ENCODE measurements at places on chromosomes 16 and 17. TPM values are rescaled to one million over a fixed set of nuclear protein-coding genes. Genes with fewer than 3 reads are reported as not detected.

DNA sequence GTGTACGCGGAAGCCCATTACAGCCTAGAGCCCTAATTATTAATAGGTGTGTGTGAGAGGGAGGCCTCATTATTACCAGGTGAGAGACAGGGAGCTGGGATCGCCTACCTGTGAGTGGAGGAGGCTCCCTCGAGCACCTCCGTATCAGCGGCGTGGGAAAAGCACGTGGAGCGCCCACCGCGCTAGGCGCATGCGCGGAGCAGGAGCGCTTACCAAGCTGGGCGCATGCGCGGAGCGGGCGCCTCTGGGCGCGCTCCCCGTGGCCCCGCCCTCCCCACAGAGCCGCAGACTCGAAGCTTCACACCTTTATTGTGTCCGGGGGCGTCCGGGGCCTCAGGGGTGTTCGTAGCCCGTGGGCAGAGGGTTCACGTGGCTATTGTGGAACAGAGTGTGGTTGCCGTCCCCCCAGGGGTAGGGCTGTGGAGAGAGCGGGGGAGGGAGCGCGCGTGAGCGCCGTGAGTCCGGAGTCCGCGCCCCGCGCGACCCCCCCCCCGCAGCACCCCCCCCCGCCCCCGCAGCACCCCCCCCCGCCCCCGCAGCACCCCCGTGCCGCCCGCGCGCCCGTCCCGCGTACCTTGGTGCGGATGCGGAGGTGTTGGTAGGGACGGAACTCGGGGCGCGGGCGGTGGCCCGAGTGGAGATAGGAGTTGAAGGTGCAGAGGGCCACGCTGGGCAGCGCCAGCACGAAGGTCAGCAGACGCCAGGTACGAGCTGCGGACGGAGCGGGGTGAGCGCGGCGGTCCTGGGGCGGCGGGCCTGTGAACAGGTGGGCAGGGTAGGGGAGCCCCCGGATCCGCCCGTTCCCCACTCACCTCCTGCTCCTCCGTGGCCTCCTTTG lies 500 bp downstream of the COX6A2 start:
- DNase-seq = peak; percentile 79

DNA sequence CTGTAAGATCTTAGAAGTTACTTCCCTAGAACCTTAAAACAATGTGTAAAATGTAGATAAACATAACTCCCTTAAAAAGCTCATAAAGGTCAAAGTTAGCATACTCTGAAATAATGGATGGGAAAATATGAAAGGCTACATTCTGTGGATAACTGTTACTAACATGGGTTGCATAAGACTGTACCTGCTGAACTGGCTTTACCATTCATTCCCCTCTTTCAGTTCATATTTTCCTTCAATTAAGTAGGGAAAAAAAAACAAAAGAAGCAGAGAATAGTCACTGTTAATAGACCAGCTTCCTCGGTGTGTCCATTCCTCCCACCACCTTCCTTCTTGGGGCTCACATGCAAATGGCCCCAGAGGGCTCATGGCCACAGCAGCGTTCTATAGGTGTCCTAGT lies 7.5 kb upstream of the MEIOB start:
- no peak for DNase-seq

The ZP2 gene
- not detected for total RNA-seq

DNA sequence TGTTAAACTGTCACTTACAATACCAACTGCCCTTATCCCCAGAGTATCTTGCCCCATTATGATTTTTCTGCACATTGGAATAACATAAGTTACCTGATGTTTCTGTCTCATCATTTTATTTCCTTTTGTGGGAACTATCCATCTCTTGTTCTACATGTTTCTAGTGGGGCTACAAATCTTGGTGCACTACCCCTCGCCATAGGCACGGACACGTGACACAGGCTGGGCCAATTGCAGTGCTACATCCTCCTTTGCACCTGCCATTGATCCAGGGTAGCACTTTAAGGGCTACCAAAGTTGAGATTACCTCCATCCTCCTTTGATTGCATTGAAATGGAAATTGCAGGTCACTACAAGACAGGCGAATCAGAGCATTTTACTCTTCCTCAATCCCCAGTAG lies 14.2 kb upstream of the SYT17 start:
- DNase-seq = no peak

DNA sequence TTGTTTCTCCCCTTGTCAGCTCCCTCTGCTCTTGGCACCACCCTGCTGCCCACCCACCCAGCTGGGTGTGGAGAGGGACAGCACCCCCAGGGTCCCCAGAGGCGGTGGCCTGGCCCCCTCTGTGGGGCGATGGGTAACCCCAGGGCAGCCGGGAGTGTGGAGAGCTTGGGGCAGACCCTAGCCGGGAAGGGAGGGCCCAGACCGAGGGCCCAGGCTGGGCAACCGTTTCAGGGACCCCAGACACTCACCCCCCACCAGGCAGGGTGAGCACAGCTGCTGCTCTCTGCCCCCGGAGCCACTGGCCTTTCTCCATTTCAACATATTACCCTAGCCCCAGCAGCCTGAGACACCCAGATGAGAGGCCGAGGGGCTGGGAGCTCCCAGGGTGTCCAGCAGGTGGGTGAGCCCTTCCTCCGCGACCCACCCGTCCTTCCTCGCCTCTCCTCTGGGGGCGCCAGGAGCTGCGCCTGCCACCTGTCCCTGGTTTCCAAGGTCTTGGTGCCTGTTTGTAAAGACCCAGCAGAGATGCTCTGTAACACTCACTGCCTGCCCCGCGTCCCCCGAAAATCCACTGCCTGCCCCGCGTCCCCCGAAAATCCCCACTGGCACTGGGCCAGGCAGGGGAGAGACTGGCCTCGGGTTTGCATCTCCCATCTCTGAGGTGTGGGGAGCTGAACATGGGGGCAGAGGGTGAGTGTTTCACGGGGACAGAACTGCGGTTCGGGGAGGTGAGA lies 45.4 kb downstream of the BAHCC1 start:
- no peak for DNase-seq

The FKBP10 gene
- total RNA-seq = 0.53 TPM

The WNK4 gene
- 0.78 TPM for total RNA-seq

GRCh38 chr17:7258731-7259554 lies 3.3 kb downstream of the CLDN7 start:
- DNase-seq = no peak

DNA sequence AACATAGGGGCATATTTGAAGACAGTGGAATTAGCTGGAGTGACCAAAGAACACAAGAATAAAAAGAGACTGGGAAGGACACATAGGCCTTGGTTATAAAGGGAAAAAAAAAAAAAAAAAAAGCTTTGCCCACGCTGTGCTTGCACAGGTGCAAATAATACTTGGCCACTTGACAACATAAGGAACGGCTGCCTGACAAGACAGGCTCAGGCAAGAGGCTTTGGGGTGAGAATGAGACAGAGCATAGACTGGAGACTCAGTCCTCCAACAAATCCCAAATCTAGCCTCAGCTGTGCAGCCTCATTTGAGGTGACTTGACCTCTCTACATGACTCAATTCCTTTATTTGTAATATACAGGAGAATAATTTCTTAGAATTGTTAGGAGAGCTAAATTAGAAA lies 332.8 kb upstream of the DYNLRB2 start:
- no peak for DNase-seq

GRCh38 chr17:70158180-70158579 lies 11.2 kb upstream of the KCNJ2 start:
- no peak for DNase-seq

DNA sequence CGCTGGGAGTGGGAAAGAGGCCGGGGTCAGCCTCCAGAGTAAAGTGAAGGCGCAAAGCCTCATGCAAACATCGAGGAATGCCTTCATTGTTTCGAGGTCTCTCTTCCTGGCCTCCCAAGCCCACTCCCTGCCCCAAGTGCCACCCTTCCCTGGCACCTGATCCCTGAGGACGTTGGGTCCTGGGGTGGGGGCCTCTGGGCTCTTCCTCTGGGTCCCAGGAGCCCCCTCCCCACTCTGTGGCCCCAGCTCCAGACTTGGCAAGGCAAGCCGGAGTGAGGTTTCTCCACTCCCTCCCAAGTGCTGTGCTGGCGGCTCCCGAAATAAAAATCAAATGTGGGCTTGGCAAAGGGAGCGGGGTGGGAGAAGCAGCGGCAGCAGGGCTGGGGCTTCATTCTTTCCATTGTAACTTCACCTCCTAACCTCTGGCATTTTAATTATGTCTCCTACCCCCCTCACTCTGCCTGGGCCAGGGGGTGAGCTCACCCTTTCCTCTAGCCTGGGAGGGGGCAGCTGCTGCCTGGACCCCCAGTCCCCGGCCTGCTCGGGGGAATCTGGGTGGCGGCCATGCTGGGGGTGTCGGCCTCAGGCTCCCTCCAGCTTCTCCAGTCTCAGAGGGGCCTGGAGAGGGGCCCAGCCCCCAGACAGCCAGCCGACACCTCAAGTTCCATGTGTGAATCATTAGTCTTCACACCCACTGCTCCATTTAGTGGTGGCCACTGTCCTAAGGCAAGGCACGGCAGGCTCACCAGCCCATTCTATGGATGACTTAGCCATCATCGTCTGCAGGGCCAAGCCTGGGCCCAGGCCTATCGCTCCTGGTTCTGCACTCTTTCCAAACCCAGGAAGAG lies 14.6 kb upstream of the TMEM92 start:
- no peak for DNase-seq

DNA sequence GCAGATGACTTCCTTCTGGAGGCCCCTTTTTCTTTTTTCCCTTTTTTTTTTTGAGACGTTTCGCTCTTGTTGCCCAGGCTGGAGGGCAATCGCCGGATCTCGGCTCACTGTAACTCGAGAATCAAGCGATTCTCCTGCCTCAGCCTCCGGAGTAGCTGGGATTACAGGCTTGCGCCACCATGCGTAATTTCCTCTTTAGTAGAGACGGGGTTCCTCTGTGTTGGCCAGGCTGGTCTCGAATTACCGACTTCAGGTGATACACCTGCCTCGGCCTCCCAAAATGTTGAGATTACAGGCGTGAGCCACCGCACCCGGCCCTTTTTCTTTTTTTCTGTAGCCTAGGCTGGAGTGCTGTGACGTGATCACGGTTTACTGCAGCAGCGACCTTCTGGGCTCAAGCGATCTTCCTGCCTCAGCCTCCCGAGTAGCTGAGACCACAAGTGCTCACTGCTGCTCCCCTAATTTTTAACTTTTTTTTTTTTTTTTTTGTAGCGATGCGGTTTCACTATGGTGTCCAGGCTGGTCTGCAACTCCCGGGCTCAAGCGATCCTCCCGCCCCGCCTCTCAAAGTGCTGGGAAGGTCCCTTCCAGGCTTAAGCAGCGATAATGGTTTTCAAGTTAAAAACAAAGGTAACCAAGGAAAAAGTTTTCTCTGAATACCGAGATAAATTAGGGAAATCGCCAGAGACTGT lies 956 bp upstream of the IST1 start:
- DNase-seq = peak; percentile 51

The WSCD1 gene
- total RNA-seq = not detected

The PRSS22 gene
- total RNA-seq = not detected

DNA sequence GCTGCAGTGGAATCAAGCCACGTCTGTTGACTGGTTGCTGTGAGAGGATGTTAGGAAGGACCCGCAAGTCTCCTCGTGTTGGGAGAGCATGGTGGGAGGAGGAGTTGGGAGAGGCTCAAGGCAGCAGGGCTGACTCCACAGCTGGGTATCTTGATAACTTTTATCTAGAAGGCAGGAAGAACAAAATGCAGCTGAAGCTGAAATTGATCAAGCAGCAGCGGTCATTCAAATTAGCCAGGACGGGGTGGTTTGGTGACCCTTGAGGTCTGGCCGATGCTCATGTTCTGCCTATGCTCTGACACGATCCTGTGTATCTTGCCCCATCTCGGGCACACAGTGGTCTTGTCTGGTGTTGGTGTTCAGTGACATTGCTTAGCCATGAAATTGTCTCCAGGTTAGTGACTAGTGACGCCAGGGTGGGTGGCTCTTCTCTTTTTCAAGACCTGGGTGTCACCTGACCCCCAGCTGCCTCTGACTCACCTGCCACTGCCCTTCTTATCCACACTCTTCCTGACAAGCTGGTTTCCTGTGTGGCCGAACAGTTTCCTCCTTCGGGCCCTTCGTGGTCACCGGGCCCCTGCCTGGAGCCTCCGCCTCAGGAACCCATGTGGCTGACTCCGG lies 19.1 kb downstream of the NPTX1 start:
- no peak for DNase-seq

The LRRC37A gene
- 7.6 TPM for total RNA-seq

The RILP gene
- 8.2 TPM for total RNA-seq

The CCL13 gene
- not detected for total RNA-seq

The HYDIN gene
- total RNA-seq = not detected

- DNase-seq = no peak
These were observed 36.6 kb upstream of the EMP2 start for GRCh38 chr16:10616756-10617640.

DNA sequence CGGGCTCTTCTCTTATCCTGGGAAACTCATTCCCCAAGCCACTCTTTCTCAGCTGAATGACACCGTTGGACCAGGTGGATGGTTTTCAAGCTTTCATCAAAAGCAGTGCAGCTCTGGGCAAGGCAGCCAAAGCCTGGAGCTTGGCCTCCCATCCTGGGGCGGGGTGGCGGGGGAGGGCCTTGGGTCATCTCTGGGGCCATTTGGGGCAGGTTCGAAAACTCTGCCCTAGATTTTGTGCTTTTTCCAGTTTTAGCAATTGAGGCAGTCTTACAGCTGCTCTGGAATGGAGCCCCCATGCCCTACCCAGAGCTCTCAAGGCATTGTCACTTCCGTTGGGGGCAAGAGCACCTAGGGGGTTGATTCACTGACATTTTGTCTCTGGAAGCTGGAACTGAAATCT lies 9.1 kb downstream of the MPRIP start:
- DNase-seq = no peak

The SULT1A3 gene
- total RNA-seq = 31.8 TPM

DNA sequence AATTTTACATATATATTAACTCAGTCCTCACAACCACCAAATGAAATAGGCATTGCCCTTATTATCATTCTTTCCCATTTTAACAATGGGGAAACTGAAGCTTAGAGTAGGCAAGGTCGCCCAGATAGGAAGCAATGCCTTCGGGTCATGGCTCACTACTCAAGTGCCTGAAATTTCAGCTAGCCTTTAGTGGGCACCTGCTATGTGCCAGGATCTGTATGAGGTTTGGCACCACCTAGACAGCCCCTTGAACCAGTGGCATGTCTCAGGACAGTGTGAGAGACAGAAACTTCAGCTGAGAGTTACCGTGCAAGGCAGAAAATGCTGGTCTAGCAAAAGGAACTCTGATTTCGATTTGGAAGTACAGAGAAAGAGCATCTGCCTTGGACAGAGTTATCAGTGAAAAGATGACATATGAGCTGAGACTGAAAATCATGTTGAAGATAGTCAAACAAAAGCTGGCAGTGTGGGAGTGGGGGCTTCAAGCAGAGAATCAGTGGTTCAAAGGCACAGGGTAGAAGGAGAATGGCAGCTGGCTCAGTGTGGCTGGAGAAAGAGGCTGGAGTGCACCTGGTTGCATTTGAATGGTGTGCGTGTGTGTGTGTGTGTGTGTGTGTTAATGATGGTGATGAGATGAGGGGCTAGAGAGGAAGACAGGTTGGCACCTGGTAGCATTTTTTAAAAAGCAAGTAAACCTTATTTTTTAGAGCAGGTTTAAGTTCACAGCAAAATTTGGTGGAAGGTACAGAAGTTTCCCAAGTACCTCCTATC lies 29.1 kb downstream of the CDH13 start:
- DNase-seq = no peak

The HSD17B2 gene
- total RNA-seq = not detected

The MYH13 gene
- not detected for total RNA-seq
